Stimulated activated CD8-positive, alpha-beta memory T cell treated with anti-CD3 and anti-CD28 coated beads, Interleukin-15, amount 100 ng/mL, for 1 hour (primary cell): ENCODE measurements at places on chromosomes 4 and X.

GRCh38 chr4:175125410-175126068, 207.4 kb downstream of the ADAM29 start:
- DNase-seq: no peak

- DNase-seq: no peak
These were observed 83.5 kb upstream of the PLAC1 start for GRCh38 chrX:134741746-134742145.

DNA sequence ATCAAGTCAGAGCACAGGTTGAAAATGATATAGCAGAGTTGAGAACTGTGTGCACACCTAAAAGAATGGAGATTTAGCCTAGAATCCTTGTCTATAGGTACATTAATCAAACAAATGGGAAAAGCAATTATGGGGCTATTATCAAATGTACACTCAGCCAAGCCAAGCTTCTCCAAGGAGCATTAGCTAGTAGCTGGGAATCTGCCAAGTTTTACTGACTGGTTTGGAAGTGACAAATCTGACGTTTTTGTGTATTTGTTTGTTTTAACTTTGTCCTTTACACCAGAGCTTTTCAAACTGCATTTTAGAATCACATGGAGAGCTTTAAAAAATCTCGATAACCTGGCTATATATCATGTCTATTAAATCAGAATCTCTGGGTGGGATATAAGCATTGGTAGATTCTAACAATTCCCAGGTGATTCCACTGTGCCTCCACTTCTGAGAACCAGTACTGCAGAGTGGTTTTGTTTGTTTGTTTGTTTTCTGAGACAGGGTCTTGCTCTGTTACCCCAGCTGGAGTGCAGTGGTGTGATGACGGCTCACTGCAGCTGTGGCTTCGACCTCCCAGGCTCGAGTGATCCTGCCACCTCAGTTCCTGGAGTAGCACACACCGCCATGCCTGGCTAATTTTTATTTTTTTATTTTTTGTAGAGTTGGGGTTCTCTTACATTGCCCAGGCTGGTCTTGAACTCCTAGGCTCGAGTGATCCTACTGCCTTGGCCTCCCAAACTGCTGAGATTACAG, 279.8 kb downstream of the UNC5C start:
- no peak for DNase-seq

- DNase-seq: no peak
These were observed 4.4 kb downstream of the UNC5C start for GRCh38 chr4:95544113-95545103.

- no peak for DNase-seq
These were observed 253.0 kb downstream of the COX7B2 start for GRCh38 chr4:46656071-46656470.

- no peak for DNase-seq
These were observed 37.0 kb upstream of the FGF13 start for GRCh38 chrX:138748480-138748879.

- DNase-seq: no peak
These were observed 42.1 kb upstream of the SPINK2 start for GRCh38 chr4:56863441-56864139.

DNA sequence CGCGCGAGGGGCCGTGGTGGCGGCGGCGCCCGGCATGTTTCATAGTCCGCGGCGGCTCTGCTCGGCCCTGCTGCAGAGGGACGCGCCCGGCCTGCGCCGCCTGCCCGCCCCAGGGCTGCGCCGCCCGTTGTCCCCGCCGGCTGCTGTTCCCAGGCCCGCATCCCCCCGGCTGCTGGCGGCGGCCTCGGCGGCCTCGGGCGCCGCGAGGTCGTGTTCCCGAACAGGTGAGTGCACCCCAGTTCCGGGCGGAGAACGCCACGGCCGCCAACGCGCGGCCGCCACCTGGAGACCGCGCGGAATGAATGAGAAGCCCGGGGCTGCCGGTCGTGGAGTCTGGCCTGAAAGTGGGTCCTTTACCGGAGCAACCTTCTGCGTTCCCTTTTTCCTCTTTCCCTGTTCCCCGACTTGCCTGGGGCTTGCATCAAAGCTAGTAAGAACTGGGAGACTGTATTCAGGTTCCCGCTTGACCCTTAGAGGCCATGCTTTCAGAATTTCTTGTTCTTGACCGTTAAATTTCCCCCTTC, 429 bp downstream of the NOCT start:
- DNase-seq: peak; percentile 11

GRCh38 chr4:42302348-42302747, 94.9 kb upstream of the SHISA3 start:
- no peak for DNase-seq

- DNase-seq: no peak
These were observed 236.7 kb downstream of the FAT4 start for GRCh38 chr4:125551466-125551865.

DNA sequence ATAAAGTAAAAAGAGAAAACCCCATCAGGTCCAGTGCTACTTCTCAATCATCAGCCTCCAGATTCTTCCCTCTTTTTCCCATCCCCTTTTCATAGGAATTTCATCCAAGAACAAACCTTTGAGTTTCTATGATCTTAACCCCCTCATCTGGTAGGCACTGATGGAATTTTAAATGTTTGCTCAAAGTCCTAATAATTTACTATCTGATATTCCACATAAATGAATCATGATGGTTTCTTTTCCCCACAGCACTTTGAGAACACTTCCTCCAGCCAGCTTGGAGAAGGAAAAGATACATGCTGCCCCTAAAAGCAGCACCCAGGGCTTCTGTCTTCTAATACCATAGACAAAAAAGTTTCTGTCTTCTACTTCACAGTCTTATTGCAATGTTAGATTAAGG, 19.4 kb upstream of the KLHL8 start:
- DNase-seq: no peak

DNA sequence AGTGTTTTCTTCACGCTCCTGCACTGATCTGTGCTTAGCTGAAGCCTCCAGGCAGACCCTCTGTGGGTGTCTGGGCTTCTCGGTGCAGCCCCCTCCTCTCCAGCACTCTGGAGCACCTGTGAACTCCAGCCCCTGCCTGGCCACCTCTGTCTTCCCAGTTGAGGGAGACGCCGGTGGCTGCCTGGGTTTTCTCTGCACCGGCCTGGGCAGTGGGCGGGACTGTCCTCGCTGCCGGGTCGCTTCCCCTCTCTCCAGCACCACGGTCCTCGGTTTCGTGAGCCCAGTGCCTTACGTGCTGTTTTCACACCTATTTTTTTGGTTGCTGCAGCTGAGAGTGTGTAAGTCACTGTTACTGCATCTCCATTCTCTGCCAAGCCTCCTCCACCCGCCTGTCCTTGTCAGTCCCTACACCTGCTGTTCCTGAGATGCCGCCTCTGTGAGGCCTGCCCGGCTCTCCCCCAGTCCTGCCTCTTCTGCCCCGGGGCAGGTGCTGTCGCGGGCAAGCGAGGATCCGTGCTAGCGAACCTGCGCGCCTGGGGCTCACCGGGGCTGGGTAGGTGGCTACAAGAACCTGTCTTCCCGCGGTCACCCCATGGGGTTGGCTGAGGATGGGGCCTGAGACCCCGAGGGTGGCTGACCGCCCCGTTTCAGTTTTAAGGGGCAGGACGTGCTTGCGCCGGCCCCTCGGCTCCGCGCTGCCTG, 2.4 kb upstream of the FGFRL1 start:
- no peak for DNase-seq

- DNase-seq: no peak
These were observed 26.5 kb upstream of the PSAPL1 start for GRCh38 chr4:7461230-7461629.

GRCh38 chr4:119048446-119048845, 87.2 kb upstream of the MYOZ2 start:
- no peak for DNase-seq

- no peak for DNase-seq
These were observed 130.1 kb downstream of the KDM6A start for GRCh38 chrX:45003085-45003484.

- DNase-seq: no peak
These were observed 340 bp downstream of the HNRNPD start for GRCh38 chr4:82373486-82373815.

GRCh38 chrX:34917146-34917545, 25.4 kb upstream of the FAM47B start:
- DNase-seq: no peak

DNA sequence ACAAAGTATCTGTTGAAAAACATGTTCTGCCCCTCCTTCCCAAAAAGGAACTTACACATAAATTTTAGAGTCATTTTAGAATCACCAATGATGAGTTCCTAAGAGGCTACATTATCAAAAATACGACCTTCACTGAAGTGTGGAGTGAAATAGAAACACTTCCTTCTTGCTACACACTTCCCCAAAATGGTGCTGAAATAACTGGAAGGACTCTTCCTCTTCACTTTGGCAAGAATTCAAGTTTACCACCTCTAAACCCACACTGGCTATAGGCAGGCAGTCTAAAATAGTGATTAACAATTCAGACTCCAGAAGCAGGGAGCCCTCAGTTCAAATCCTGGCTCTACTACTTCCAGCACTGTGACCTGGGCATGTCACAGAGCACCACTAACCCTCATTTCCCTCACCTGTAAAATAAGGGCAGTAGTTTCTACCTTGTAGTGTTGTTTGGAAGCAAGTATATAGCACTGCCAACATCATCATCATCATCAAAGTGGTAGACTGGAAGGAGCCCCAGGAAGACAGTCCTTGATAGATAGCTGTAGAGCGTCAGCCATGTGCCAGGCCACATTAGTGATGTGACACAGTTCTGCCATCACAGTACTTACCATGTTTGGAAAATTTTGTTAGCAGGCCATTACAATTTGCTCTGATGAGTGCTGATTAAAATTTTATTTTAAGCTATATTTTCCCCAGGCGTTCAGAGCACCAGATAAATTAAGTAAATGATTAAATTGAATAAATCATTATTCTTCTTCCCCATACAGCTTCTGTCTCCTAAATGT, 103.3 kb downstream of the PARM1 start:
- no peak for DNase-seq

DNA sequence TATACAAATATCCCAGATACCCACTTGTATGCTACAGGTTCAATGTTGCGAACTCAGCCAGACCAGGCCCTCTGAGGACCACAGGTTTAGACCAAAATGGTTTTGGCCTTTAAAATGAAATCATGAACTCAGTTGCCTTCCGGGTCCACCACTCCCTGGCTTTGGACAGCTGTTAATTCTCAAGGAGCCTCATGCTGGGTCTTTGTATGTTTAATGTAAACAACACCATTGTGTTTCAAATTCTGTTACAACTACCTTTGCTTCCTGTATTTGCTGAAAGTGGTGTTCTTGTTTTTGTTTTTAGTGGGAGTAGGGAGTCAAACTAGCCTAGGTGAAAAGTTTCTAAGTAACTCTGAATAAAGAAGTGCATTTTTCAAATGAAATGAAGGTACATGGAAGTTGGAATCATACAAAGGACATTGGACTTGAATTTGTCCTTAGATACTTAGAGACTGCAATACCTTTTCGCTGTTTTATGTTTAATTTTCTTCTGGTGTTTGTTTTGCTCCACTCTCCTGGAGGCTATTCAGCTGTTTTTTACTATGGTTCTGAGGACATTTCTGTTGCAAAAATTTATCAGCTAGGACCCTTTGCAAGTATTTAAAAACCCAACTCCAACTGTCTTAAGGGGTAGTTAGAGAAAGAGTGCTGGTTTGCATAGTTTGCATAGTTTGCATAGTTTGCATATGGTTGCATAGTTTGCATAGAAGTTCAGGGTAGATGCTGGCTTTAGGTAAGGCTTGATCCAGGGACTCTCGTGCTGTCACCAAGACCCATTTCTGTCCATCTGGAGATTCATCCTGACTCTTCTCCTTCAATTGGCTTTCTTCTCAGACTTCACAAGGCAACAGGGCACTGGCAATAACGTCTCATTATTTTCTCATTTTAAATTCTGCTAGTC, 70.1 kb downstream of the MID1IP1 start:
- no peak for DNase-seq

- no peak for DNase-seq
These were observed 85.3 kb upstream of the RBPJ start for GRCh38 chr4:26235500-26235899.

DNA sequence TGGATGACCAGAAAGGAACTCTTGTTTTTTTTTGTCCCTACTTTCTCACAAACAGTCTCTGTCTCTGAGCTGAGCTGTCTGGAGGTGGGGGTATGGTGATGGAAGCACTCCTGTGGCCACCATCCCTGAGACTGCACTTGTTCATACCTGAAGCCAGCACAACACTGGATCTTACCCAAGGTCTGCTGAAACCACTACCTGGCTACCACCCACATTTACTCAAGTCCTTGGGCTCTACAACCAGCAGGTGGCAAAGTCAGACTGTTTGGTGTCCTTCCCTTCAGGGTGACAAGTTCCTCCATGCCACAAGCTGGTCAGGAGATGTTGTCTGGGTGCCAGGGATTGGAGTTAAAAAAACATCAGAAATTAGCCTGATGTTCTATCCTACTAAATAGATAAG, 89.7 kb downstream of the NEXMIF start:
- DNase-seq: no peak
